ENCODE measurements at places on chromosomes 12 and 14.

DNA sequence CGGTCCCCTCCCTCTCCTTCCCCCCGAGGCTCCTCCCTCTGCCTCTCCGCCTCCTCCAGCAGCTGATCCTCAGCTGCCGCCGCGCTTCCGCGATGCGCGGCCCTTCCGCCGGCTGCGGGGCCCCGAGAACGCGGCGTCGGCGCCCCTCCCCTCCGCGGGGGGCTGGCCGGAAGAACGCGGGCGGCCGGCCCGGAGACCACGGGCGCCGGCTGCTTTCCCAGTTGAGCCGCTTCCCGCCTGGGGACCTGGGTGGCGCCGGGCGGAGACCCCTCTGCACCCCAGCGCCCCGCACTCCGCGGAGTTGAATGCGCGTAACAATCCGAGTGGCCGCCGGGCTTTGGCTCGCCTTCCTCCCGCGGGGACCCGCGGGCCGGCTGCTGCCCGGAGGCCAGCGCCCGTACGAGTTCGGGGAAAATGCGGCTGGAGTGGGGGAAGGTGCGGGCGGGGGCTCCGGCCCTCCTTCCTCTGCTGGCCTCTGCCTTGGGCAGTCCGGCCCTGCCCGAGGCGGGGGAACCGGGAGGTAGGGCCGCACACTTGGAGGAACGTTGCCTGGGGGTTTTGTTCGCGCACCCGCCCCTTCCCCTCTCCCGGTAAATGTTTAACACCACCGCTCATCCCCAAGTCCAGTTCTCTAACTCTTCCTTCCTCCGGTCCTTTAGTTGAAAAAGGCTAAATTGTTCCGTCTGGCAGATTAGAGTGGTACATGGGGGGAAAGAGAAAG is 393 bp upstream of the DCAF5 start:
- DNase-seq: no peak

- no peak for DNase-seq
Observed at GRCh38 chr12:41910578-41911320, 233.9 kb downstream of the GXYLT1 start.

DNA sequence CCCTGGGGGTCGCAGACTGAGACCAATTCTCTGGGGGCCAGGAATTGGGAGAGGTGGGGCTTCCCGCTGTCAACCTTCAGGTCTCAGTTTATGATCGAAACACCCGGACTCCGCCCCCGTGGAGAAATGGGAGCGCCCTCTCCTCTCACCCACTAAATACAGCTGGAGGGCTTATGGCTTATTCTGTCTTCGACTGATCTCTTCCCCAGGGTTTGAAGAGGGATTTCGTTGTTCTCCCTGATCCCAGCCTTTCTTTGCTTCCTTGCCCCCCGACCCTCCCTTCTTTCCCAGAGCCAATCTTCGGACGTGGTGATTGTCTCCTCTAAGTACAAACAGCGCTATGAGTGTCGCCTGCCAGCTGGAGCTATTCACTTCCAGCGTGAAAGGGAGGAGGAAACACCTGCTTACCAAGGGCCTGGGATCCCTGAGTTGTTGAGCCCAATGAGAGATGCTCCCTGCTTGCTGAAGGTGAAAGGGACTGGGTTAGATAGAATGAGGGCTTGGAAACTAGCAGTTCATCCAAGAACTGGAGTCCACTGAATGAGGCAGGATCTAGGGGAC is 607 bp downstream of the OS9 start:
- no peak for DNase-seq

GRCh38 chr12:3994500-3994899 is 121.3 kb upstream of the PARP11 start:
- DNase-seq: no peak

- no peak for DNase-seq
Observed at GRCh38 chr14:52834440-52834842, 43.0 kb upstream of the GNPNAT1 start.

DNA sequence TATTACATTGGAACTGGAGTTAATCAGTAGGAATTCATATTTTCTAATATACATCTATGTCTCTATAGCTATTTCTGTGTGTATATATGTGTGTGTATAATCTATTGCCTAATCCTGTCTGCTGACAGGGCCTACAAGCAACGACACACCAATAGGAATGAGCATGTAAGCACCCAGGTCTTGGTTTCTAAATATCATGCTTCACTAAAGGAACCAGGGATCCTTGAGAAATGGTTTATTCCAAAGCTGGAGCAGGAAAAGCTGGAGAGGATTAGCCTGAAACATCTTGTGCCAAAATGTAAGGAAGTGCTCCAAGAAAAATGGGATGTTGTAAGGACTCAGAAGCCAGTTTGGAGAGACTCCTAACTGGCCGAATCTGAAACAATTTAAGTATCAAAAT is 29.3 kb upstream of the LGALS3 start:
- no peak for DNase-seq

GRCh38 chr14:97408937-97409815 is 612.0 kb downstream of the VRK1 start:
- peak; percentile 25 for DNase-seq

DNA sequence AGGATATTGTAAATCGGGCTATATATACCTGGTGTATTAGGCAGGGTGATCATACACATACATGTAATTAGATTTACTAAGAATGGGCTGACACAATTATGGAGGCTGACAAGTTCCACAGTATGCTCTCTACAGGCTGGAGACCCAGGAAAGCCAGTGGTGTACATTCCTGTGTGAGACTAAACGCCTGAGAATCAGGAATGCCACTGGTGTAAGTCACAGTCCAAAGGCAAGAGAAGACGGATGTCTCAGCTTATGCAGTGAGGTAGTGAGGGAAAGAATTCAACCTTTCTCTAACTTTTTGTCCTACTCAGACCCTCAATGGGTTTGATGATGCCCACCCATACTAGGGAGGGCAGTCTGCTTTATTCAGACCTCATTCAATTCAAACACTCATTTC is 57.1 kb downstream of the METTL25 start:
- DNase-seq: no peak

GRCh38 chr12:110819646-110820045 is 27.1 kb upstream of the CCDC63 start:
- DNase-seq: no peak

GRCh38 chr14:39416072-39416471 is 16.2 kb downstream of the FBXO33 start:
- no peak for DNase-seq

- DNase-seq: no peak
Observed at GRCh38 chr12:25248732-25249131, 2.0 kb downstream of the KRAS start.

- no peak for DNase-seq
Observed at GRCh38 chr12:98612696-98613334, 19.3 kb downstream of the SLC25A3 start.

DNA sequence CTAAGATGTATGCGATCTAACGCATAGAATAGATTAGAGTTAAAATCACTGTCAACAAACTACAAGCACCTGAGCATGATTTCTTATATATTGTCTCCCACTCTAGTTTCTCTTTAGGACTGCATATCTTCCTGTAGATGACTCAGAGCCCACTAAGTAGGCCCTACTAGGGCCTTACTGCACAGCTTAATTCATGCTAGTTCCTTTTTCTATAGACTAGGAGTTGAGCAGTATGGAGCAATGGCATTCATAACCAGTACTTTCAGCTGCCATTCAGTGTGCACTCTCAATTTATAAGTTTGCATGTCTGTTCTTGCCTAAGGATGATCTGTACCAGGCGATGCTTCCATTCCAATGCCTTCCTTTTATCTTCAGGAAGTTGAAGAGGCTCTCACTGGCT is 103.5 kb downstream of the METTL25 start:
- DNase-seq: no peak

DNA sequence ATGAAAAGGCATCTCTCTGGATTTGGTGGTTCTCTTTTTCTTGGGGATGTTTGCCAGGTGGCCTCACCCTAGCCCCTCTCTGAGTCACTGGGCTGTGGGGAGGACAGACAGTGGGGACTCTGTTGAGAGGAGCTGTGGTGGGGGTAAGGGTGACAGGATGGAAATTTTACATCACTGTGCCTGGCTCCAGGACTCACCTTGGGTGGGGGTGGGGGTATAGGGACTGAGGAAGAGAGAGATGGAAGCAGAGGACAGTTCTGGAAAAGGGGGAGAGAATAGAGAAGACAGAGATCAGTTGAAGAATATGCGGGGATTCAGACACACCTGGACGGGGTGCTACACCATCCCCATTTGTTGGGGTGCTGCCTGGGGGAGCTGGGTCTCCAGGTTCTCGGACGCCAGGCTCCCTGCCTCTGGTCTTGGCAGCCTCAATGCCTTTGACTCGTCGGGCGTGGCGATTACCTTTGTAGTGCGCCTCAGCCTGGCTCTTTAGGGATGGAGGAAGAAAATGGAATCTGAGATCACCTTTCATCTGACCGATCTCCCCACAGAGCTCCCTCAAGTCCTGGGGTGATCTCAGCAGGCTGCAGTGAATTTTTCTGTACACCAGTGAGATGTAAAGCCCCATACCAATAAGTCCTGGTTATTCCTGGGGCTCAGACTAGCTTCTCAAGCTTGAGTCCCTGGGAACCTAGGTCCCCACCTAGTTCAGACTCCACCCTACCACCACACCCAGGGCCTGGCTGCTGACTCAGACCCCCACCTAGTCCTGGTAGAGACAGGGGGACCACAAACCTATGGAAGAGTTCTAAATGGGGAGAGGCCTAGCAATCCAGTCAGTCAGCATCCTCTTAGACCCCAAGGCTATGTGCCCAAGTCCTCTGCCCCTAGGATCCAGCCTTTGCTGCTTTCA is 9.6 kb upstream of the GPR84 start:
- no peak for DNase-seq

GRCh38 chr12:99435095-99435791 is 212.3 kb upstream of the GARIN6 start:
- no peak for DNase-seq

DNA sequence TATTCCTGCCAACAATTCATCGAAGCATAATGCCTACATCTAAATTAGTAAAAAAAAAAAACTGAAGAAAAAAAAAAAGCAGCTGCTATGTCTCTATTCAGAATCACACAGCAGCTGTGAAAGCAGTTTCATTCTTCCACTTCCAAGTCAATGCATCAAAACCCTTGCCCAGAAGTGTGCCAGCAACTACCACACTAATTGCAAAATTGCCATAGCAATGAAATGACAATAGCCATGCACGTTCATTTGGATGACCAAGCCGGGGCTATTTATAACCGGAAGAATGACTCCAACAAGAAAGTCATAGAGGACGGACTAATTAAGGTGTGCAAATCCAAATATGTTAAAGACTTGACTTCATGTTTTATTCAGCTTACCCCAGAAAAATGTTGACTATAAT is 42.5 kb downstream of the SLC2A13 start:
- DNase-seq: no peak

DNA sequence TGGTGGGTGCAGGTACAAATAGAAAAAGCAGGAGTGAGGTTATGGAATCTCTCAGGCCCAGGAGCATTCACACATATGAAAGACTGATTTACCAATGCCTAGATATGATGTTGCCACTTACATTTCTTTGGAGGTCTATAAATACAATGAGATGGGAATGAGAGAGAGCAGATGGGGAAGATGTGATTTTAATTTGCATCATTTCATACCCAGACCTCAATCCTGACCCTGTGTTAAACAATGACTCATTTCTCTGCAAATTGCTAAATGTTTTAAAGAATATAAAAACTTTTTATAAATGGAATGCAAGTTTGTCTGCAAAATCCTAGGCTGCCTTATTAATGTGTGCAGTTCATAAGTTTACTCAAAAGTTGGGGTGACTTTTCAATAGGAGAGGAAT is 38.6 kb upstream of the GNG2 start:
- DNase-seq: no peak

DNA sequence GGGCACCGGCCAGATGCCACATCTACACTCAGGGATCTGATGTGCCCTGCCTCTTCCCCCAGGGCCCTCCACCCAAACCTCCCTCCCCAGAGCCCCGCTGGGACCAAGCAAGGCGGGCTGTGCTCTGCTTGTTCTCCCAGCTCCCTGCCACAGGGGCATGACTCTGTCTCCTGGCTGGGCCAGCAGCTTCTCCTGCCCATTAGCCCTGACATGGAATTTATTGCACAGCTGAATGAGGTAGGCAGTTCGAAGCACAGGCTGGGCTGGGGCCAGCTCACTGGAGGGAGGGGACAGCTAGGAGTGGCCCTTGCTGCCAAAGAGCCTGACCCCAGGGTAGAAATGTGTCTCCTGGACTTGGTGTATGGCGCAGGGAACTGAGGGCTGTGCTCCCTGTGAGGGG is 42.4 kb downstream of the ARL6IP4 start:
- DNase-seq: no peak

Measured in stimulated activated naive CD4-positive, alpha-beta T cell treated with Interleukin-2 at 50 U/mL for 16 hours (primary cell).